ENCODE measurements at places on chromosomes 1 and 21. TPM values are rescaled to one million over a fixed set of nuclear protein-coding genes. Genes with fewer than 3 reads are reported as not detected.

Gene DENND2C
- 1.5 TPM for total RNA-seq

Gene UMODL1
- total RNA-seq = 0.82 TPM

Gene S100A14
- total RNA-seq = not detected

Gene NTNG1
- total RNA-seq = not detected

Gene FGGY
- total RNA-seq = 7.8 TPM

Gene GBP7
- total RNA-seq = 0.35 TPM

Gene PTGS2
- total RNA-seq = 0.23 TPM

Gene PCAT6
- 0.55 TPM for total RNA-seq

Gene CTH
- total RNA-seq = 4.5 TPM

Gene ARHGEF10L
- total RNA-seq = 0.12 TPM

Gene SPATA46
- not detected for total RNA-seq

Gene TMEM200B
- total RNA-seq = 0.16 TPM

Gene LIPI
- total RNA-seq = not detected

Gene TAL1
- total RNA-seq = 0.28 TPM

Gene CCDC190
- total RNA-seq = not detected

Gene LIN9
- 7.3 TPM for total RNA-seq

Gene KANK4
- not detected for total RNA-seq

Gene RBBP4
- 150 TPM for total RNA-seq

Gene VCAM1
- total RNA-seq = not detected

Gene TINAGL1
- total RNA-seq = not detected

Gene OR2T2
- not detected for total RNA-seq

Gene SUSD4
- total RNA-seq = 5.4 TPM

Gene CACNA1E
- total RNA-seq = 0.03 TPM

Gene KMO
- 0.89 TPM for total RNA-seq

Gene KRTAP19-3
- not detected for total RNA-seq

Gene GPATCH2
- total RNA-seq = 9.8 TPM

Gene AGTRAP
- total RNA-seq = 15.8 TPM

Gene NCF2
- 2.9 TPM for total RNA-seq

Gene NBPF14
- 27.7 TPM for total RNA-seq

Gene NEGR1
- not detected for total RNA-seq
